ENCODE measurements at places on chromosomes 11 and 22.
A peak's percentile ranks its signal among the peaks of the same experiment; 100 is the strongest.

DNA sequence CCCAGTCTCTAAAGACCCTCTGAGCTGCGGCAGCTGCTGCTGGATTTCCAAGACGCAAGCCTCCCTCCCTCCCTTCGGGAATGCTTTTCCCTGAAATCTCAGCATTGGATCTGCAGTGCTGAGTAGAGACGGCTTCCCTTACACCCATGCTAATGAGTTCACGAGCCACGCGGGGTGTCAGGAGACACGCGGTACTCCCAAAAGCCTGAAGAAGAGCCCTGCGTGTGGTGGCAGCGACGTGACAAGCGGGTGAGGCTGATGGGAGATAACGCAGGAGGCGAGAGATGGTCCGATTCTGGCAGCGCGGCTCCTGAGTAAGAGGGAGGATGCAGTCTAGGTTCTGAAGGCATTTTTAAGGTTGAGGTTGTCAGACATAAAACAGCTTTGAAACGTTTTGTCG is 74.4 kb upstream of the ASPHD2 start:
- no peak for DNase-seq

DNA sequence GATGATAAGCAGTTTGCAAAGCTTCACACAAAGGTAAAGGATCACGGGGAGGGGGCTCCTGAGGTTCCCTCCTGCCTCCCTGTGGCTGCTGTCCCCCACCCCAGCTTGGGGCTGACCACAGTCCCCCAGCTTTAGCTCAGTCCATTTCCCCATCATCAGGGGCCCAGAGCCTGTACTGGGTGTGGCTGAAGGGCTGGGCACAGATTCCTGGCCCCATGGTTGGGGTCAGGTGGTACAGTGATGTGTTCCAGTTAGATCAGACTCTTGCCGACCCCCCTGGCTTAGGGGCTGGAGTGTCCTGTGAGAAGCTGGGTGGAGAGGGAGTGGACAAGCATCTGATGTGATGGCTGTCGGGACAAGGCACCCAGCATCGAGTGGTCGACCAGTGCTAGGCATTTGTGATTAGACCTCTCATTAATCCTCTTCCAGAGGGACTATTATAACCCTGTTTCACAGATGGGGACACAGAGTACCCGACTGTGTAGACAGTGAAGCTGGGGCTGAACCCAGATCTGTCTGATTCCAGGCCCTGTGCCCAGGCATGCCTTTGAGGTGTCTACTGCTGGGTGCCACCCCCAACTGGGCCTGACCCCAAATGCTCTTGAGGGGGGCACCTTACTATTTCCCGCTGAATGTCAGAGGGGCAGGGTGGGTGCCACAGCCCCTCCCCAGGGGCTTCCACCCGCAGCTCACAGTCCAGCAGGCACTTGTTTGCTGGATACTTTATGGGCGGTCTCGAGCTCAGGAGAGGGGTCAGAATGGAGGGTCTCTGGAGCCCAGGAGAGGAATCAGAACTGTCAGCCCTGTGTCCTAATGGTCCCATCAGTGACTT is 4.3 kb downstream of the SHANK3 start:
- no peak for DNase-seq

DNA sequence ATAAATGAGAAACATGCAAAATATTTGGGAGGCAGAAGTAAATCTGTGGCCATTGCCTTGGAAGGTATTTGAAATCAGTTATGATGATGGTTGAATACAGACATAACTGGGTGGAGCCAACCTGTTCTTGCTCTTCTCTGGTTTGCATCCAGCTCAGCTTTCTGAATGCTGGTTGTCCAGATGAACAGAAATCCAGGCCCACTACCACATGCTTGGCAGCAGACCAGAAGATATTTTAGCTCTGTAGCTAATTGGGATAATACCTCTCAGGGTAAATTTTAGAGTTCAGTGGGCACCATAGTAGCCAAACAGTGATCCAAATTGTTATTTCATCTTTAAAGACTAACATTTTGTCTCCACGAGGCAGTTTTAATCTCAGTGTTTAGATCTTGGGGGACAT is 308.3 kb downstream of the RAB38 start:
- DNase-seq, result no peak

GRCh38 chr22:32680277-32680676 is 121.2 kb upstream of the TIMP3 start:
- no peak for DNase-seq

- DNase-seq, result no peak
Measured at GRCh38 chr22:36671404-36671803, 32.1 kb downstream of the CACNG2 start.

GRCh38 chr11:34750692-34751405 is 130.0 kb downstream of the EHF start:
- DNase-seq, result no peak

- DNase-seq, result no peak
Measured at GRCh38 chr11:108766596-108767173, 101.8 kb downstream of the DDX10 start.

- peak; percentile 44 for DNase-seq
Measured at GRCh38 chr11:100810146-100810545, 123.1 kb downstream of the ARHGAP42 start.

DNA sequence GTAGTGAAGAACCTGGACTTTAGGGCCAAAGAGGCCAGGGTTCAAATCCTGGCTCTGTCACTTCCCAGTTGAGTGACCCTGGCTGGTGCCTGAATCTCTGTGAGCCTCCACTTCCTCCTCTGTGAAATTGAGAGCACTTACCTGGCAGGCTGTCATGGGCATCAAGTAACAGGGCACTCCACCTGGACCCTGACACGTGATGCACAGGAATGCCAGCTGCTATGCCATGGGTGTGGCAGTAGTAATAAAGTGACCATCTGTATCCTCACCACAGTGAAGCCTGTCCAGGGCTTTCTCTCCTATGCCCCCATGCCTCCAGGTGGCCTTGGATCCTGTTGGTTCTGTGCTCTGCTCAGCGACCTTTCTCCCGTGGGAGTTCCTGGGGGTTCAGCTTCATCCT is 29.8 kb upstream of the PPP6R3 start:
- no peak for DNase-seq

GRCh38 chr22:44458044-44459020 is 39.7 kb downstream of the RTL6 start:
- DNase-seq, result no peak

- no peak for DNase-seq
Measured at GRCh38 chr11:118338637-118339061, 3.9 kb downstream of the CD3D start.

DNA sequence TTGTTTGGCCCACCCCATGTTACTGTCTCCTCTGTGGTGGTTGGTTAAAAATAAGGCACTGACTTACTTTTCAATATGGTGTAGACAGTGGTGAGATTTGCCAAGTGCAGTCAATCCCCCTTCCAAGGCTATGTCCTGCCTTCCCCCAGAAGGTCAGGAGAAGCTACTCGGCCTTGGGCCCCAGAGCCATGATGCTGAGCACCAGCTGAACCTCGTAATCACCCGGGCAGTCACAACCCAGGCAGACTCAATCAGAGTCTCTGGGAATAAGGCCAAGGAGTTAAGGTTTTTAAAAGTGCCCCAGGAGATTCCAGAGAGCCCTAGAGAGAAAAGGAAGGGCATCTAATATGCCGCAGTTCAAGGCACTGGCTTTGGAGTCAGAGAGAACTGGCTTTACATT is 23.8 kb downstream of the MYO18B start:
- DNase-seq, result no peak

DNA sequence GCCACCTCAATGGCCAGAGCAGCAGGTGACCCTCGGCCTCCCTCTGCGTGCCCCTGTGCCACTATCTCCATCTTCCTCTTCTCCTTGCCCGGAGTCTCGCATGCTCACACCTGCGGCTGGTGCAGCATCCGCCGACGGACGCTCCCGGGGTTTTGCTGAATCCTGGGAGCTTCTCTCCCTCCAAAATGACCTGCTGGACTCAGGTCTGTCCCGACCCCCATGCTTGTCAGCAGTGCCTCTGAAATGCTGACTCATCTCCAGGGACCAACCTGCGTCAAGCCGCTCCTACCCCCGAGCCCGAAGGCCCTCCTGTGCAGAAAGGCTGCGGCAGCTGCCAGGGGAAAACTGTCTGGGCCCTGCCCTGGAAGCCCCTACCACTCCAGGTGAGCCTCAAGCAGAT is 58.4 kb downstream of the CELSR1 start:
- no peak for DNase-seq

- no peak for DNase-seq
Measured at GRCh38 chr11:34284811-34285481, 72.9 kb downstream of the ABTB2 start.

DNA sequence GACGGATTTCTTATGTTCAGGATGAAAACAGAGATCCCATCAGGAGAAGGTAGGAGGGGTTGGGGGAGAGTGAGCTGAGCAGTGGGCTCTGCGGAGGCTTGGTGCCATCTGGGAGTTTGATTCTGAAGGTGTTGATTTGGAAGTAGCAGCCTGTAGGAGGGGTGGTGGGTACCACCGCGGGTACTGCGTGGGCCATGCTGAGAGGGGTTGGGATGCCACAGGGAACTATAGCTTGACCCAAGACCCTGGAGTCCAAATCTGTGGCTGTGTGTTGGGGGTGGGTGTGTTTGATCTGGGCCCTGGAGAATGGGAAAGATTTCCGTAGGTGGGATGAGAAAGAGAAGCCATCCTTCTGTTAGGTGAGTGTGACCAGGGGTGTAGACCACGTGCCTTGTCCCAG is 5.0 kb downstream of the INCENP start:
- DNase-seq, result no peak

DNA sequence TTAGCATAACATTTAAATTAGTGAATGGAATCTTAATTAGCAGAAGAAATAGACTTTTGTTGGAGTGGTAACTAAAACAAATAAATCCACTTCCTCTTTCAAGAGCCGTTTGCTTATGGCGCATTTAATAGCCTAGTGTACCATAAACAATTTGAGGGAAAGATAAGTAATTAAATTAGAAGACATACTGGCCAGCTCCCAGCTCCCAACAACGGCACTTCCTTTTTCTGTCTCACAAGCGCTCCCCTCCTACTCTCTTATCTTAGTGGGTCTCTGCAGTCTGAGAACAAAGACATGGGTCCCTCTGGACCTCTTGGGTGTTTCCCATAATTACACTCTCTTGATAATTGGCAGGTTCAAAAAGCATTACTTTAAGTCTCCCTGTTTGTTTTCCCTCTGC is 146.0 kb downstream of the OPCML start:
- no peak for DNase-seq

- peak; percentile 93 for DNase-seq
Measured at GRCh38 chr11:125404811-125405790, 91.0 kb downstream of the FEZ1 start.

- DNase-seq, result no peak
Measured at GRCh38 chr11:103484545-103484944, 375.3 kb downstream of the DYNC2H1 start.

GRCh38 chr22:31044262-31044861 is 36.8 kb upstream of the SMTN start:
- DNase-seq, result no peak

GRCh38 chr11:69397732-69398131 is 83.7 kb upstream of the LINC01488 start:
- DNase-seq, result no peak

- no peak for DNase-seq
Measured at GRCh38 chr11:64697663-64698375, 25.2 kb downstream of the NRXN2 start.

- no peak for DNase-seq
Measured at GRCh38 chr11:112902361-112903011, 58.7 kb upstream of the NCAM1 start.

GRCh38 chr22:18909556-18909955 is 3.4 kb downstream of the DGCR6 start:
- DNase-seq, result no peak

- DNase-seq, result no peak
Measured at GRCh38 chr22:48976556-48977535, 850.8 kb downstream of the BRD1 start.

GRCh38 chr22:29871684-29872083 is 11.3 kb upstream of the MTMR3 start:
- no peak for DNase-seq

- no peak for DNase-seq
Measured at GRCh38 chr11:123448823-123449222, 18.8 kb downstream of the GRAMD1B start.

- DNase-seq, result peak; percentile 61
Measured at GRCh38 chr22:36419177-36419911, 31.6 kb upstream of the MYH9 start.

- peak; percentile 12 for DNase-seq
Measured at GRCh38 chr22:28882545-28882877, 861 bp upstream of the ZNRF3 start.

GRCh38 chr22:44357966-44358465 is 45.3 kb upstream of the SHISAL1 start:
- no peak for DNase-seq

DNA sequence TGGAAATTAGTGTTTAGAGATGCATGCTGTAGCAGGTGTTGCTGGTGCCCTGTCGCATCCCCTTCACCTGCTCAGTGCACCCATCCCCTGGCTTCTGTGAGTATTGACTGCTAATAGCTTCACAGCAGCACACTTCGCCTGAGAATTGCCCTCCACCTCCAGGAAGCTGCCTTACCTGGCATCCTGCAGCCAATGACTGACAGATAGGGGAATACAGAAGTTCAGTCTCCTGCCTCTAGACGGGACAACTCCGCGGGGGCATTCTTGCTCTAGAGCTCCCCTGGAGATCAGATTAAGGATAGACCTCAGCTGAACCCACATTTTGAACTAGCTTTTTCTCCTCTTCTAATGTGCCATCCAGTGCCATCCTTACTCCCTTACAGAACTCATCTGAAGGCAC is 9.3 kb upstream of the CD3E start:
- DNase-seq, result no peak

GRCh38 chr11:64590763-64591221 is at the start of gene SLC22A12:
Gene SLC22A12 (plus strand): TSS chr11:64591220. CDS start chr11:64591557, 337 bp downstream.
- DNase-seq, result no peak

DNA sequence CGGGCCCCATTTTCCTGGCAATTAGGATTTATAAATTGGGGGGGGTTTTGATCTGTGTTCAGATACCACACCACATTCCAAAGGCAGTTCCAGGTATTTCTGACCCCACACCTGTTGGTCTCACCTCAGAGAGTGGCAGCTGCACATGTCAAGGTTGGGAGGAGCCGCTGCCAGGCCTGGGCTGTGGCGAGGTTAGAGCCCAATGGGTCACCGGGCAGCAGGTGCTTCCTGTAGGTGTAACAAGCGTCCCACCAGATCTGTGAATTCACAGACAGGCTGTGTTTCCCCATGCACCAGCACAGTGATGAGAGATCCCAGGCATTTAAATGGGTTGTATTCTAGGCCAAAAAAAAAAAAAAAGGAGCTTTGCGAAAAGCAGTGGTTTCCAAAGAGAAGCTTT is 58.6 kb downstream of the CABIN1 start:
- DNase-seq, result no peak

GRCh38 chr11:112285841-112286311 is 25.2 kb upstream of the PLET1 start:
- no peak for DNase-seq

DNA sequence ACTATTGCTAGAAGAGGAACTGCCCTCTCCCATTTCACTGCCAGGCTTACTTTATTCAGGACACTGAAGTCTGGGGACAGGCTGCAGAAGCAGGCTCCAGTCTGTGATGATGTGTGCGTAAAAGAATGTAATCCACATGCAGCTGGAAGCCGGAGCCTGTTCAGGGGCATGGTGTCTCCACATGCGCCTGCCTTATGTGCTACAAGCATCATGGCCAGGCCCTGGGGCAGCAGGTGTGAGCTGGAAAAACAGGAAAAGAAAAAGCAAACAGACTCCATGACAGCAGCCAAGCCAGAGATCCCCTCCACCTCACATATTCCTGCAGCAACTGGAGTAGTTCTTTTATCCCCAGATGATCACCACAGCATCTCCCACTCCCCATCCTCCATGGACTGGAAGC is 33.4 kb downstream of the ARFGAP2 start:
- DNase-seq, result peak; percentile 83
